ENCODE measurements at places on chromosomes 5 and 9. TPM values are rescaled to one million over a fixed set of nuclear protein-coding genes. Genes with fewer than 3 reads are reported as not detected.

- no peak overlapping the region for H3K4me3 ChIP-seq
- H3K4me1 ChIP-seq = peaks cover 43% of the 10 kb centered on the region
- H3K36me3 ChIP-seq = no peaks in the 10 kb centered on the region
- no peaks in the 10 kb centered on the region for H3K27me3 ChIP-seq
- peak overlapping the region; percentile 7 for H3K27ac ChIP-seq
These were observed 33.2 kb upstream of the NOTCH1 start for GRCh38 chr9:136578915-136579649.

DNA sequence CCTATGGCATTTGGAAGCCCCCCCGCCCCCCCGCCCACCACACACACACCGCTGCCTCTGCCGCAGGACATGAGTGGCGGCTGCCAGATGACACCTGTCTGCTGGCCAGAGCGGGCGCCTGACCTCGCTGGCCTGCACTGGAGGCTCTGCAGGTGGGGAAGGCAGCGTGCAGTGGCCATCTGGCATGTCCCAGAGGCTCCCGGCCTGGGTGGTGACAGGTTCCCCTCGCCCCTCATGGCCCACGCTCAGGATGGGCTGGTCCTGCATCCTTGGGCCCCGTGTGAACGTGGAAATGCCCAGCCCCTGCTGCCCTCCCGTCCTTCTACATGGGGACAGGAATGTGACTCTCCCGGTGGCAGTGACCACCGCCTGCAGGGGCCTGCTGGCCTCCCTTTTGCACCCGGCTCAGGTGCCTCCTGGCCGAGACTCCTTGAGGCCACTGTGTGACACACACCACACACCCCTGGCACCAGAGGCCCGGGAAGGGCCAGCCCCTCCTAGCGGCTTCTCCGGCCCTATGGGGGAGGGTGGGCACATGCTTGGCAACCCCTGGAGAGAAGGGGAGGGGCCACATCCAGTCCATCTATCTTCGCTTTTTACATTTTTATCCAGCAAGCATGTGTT, 30.3 kb downstream of the IRX4 start:
- H3K27ac ChIP-seq = no peak overlapping the region
- H3K27me3 ChIP-seq = no peaks in the 10 kb centered on the region
- H3K4me3 ChIP-seq = no peak overlapping the region
- no peaks in the 10 kb centered on the region for H3K4me1 ChIP-seq

GRCh38 chr9:136824496-136825225, 16.9 kb downstream of the RABL6 start:
- H3K4me3 ChIP-seq = no peak overlapping the region
- peaks cover 67% of the 10 kb centered on the region for H3K36me3 ChIP-seq
- no peaks in the 10 kb centered on the region for H3K27me3 ChIP-seq

Gene CSF1R
- 36.9 TPM for total RNA-seq
